ENCODE measurements at places on chromosomes 11 and 22.

- no peak for DNase-seq
Observed at GRCh38 chr22:39493759-39494158, 8.3 kb upstream of the MIEF1 start.

DNA sequence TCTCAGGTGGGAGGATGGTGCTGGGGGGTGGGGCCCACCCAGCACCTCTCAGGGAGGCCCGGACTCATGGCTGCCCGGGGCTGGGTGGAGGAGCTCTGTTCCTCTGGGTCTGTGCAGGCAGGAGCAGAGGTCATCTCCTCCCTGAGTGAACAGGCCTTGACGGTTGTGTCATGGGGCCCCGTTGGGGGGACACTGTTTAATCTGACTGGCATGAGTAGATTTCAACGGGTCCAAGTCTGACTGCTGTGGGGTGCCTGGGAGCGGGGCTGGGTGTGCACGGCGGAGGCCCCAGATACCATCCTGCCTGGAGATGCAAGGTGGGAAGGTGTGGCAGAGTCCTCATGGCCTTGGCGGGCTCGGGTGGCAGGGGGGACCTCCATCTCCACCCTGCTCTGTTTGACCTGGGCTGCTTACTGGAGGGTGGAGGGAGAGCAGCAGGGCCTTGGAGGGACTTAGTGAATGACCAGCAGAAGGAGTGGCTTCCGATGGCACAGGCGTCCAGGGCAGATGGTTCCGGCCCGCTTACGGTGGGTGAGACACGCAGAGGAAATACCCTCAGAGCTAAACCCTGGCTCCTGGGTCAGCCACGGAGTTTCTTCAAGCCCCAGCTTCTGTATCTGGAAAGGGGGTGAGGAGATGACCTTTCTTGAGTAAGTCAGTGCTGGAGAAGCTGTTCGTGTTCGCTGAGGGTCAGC lies 48.7 kb downstream of the SMIM38 start:
- DNase-seq, result no peak

- no peak for DNase-seq
Observed at GRCh38 chr22:22157348-22157725, 87.2 kb upstream of the VPREB1 start.

- no peak for DNase-seq
Observed at GRCh38 chr11:121497176-121497998, 44.6 kb upstream of the SORL1-AS1 start.

DNA sequence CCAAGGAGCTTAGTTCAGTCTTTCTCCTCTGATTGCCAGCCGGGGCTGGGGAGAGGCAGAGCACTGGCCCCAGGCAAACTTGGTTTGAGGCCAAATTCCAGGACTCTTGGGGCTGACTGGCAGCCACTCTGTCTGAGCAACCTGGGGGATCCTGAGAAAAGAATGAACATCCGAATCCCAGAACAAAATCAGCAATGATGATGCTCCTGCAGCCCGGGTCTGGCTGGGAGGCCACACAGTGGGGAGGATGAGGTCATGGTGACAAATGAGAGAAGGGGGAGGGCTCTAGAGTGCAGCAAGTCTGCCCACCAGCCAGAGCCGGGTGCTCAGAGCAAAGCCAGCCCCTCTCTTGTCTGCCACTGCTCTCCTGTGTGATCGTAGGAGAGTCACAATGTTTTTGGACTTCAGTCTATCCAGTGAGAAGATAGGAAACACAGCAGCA lies 71.8 kb upstream of the PAX6 start:
- no peak for DNase-seq

- peak; percentile 31 for DNase-seq
Observed at GRCh38 chr11:11966826-11967668, 41.4 kb downstream of the DKK3 start.

- DNase-seq, result no peak
Observed at GRCh38 chr22:30718938-30719337, 24.3 kb downstream of the OSBP2 start.

GRCh38 chr11:134270250-134270714 lies 5.9 kb upstream of the GLB1L3 start:
- no peak for DNase-seq

- no peak for DNase-seq
Observed at GRCh38 chr11:29682856-29683255, 334.0 kb downstream of the KCNA4 start.
